ENCODE measurements at places on chromosomes 7 and 10.

DNA sequence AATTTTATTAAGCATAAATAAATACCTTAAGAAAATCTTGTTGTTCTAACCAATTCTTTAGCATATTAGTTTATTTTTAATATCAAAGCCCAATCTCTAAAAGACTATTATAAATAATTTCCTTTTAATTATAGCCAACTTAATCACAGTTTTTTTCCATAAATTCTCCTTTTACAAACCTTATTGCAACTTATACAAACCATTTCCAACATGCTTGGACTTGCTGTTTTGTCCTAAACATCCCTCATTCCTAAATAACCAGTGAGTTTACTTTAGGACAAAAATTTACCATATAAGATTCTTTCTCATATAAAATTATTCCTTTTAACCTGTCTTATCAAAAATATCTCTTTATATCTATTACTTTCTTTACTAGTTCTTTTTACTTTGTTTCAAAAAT is 25.2 kb upstream of the LSM8 start:
- no peak for DNase-seq

DNA sequence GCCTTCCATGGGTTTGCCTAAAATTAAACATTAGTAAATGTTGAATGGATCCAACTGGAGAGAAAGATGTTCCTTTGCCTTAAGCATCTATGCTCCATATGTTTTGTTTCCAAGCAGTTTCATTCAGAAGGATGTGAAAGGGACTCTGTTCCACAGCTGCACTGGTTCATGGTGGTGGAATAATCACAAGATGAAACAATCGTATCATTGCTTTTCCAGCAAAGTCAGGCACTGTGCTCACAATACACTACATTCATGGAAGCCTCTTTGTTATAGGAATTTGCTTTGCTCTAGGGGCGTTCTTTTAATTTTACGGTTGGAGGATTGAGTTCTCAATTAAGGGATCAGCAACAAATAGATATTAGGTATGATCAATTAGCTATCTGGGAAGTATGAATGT is 33.8 kb downstream of the RAMP3 start:
- DNase-seq, result no peak

- no peak for DNase-seq
Measured at GRCh38 chr10:109282510-109282909, 640.8 kb downstream of the XPNPEP1 start.

DNA sequence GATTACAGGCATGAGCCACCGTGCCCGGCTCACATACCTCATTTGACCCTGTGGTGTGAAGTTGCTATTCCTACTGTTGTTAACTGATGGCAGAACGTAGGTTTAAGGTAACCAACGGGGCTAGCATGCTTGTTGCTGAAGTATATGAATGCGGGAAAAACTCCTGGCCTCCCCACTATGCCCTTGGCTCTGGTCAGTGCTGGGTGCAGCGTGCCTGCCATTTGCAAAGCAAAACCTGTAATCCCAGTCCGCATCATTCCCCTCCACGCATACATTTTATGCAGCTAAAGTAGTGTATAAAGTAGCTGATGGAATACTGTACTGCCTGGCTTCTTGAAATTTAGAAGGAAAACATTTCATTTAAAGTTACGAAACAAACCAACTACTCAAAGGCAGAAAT is 273.3 kb downstream of the SDK1 start:
- no peak for DNase-seq

- DNase-seq, result no peak
Measured at GRCh38 chr7:88147341-88147740, 72.5 kb downstream of the SRI start.

- no peak for DNase-seq
Measured at GRCh38 chr10:130227883-130228282, 91.7 kb downstream of the GLRX3 start.

DNA sequence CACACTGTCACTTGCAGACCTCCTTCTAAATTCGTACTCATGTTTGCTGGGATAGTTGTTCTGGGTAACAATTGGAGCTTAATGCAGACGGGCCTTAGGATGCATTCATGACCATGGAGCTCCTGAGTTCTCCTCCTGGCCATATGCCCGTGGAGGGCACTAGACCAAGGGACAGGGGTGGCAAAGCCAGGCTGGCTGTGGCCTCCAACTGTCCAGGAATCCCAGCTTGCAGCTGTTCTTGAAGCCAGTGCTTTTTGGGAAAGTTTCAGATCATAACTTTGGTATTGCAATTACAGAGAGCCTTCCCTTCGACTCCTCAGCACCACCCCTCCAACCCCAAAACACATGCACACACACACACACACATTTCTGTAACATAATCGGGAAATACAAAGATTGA is 30.6 kb downstream of the ANTXRL start:
- no peak for DNase-seq

DNA sequence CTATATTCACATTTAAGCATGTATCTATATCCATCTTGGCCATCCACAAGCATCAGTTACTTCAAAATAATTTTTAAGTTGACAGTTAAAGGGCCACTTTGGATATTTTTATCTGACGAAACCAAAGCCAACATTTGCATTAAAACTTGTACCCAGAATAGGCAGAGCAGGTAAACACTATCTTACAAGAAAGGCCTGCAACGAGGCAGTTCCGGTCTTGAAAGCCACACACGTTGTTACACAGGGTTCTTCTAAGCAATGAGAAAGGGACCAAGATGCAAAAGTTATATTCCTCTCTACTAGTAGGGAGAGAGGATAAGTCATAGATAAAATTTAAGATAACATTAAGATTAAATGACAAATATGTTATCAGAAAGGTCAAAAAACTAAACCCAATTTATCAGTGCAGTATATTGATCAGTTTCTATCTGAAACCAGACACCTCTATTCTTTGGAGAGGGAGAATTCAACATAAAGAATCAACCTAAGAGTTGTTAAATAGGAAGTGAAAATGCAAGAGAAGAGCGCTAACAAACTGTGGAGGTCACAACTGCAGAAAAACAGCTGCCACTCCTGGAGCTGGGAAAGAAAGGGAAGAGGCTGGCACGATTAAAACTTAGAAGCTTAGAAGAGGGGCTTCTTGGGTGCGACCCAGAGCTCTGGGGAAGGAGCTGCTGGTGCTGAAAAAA is 701.3 kb downstream of the TNS3 start:
- no peak for DNase-seq

DNA sequence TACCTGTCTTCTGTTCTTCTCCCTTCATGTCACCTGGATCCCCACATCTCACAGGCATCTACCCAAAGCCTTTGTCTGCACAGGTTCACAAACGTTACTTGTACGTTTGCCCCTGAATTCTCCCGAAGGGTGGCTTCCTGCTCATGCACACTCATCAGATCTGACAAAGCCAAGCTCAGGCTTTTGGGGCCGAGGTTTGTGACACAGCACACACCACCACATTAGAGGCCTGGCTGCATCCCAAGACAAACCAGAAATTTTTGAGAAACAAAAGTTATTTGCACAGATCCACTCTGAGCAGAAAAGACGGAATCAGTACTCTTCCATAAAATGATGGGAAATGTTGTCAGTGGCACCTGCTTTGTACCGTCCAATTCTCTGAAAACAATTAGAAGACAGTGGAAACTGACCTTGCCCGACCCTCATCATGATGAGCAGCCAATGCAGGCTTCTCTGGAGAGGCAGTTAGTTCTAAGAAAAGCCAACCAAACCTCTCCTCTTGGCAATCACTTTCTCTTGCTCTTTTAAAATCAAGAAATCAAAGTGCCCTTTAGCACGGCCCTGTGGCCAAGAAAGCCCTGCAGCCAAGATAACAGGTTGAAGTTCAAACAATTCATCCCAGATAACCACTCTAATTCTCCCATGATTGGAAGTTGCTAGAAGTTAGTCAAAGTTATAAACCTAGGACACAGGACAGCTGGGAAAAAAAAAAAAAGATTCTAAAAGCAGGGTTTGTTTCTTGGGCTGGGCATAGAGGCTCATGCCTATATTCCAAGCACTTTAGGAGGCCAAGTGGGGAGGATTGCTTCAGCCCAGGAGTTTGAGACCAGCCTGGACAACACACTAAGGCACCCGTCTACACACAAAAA is 13.6 kb upstream of the SVIL start:
- no peak for DNase-seq

GRCh38 chr7:22109761-22110160 is 164.1 kb upstream of the CDCA7L start:
- DNase-seq, result no peak

DNA sequence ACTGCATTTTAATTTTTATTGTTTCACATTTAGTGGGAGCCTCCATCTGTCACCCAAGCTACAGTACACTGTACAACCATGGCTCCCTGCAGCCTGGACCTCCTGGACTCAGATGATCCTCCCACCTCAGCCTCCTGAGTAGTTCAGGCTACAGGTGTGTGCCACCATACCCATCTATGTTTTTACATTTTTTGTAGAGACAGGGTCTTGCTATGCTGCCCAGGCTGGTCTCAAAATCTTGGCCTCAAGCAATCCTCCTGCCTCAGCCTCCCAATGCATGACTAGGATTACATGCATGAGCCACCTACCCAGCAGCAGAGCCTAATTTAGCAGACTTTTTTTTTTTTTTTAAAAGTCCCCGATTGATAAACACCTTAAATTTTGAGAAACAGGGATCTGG is 5.6 kb downstream of the PIP4K2A start:
- DNase-seq, result no peak

GRCh38 chr7:155652156-155653114 is 8.0 kb downstream of the RBM33 start:
- no peak for DNase-seq

DNA sequence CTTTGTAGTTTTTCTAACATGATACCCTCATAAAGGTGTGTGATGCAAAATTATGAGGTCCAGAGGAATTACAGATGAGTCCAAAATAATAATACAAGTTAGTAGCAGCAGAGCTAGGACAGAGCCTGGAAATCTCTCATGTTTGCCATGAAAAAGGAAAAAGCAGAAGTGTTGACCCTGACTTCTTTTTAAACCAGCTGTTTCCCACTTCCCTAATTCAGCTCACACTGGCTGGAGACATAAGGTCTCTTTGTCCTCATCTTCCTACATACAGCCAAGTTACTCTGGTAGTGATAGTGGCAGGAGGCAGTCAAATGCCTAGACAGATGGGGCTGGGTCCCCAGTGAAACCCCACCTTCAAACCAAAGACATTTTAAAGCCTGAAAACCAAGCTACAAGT is 269.2 kb downstream of the C7orf25 start:
- no peak for DNase-seq
